Activated T-cell treated with anti-CD3 and anti-CD28 coated beads for 1 hour (primary cell): ENCODE measurements at places on chromosomes 1 and 21.

DNA sequence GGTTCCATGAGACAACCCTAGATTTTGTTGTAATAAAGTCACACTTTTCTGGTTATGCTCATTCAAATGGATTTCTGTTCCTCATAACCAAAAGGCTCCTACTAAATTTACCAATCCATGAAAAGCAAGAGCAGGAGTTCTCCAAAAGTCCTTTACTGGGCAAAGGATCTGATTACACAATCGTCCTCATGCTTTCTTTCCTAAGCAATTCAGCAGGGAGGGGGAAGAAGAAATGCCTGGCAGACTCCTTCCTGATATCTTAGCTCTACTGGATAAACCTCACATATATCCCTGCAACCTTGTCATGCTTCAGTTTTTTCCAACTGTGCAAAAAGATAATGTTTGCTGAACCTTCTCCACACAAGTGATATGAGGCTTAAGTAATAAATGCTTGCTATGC is 67.6 kb upstream of the GUCA2B start:
- DNase-seq, result no peak

DNA sequence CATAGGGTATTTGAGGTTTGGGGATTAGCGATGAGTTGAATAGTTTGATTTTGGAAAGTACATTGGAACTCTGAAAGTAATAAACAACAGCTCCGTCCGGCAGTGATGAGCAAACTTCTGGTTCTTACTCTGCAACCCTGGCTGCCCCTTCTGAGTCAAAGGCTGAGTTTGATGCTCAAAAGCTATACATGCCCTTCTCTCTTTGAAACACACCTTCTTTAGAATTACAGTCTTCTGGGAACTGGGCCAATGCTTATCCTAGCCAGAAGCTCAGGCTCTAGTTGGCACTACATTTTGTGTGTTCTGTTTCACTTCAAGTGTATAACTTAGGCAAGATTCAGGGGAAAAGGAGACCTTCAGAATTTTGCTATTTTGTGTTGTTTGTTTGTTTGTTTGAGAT is 9.3 kb downstream of the AHCYL1 start:
- DNase-seq, result no peak

- no peak for DNase-seq
Measured at GRCh38 chr21:34733852-34734251, 65.1 kb downstream of the CLIC6 start.

- no peak for DNase-seq
Measured at GRCh38 chr1:225689882-225690459, 37.0 kb upstream of the ENAH start.

DNA sequence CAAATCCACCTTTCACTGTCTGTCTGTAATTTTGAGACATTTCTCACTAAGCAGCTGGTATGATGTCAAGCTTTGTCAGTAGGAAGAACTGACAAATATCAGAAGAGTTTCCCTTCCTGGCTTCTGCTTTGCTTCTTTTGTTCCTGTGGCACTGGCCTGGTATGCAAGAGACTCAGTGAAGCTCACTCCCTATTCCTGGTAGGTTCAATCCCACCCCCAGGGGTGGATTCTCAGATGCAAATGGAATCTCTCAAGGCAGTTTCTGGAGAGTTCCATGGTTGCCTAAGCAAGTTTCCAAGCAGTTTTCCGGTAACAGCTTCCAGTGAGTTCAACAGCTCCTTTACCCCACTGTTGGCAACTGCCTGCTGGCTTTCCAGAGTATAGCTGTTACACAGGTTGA is 683.4 kb downstream of the PTPRC start:
- DNase-seq, result no peak

DNA sequence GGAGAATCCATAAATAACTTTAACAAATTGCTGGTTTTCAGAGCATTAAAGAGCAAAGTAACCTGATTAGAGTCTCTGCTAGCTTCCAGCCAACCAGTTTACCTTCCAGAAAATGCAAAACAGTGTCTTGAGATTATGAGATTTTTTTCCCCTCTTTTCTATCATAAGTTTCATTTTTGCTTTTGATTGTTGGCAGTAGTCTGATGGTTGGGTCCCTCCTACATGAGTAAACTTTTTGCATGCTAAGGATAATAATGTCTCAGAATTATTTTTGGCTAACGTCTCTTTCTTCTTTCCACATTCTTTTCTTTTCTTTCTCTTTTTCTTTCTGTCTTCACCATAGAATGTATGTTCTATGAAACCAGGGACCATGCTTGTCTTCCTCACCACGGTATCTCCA is 6.3 kb upstream of the ADAMTS5 start:
- DNase-seq, result no peak

DNA sequence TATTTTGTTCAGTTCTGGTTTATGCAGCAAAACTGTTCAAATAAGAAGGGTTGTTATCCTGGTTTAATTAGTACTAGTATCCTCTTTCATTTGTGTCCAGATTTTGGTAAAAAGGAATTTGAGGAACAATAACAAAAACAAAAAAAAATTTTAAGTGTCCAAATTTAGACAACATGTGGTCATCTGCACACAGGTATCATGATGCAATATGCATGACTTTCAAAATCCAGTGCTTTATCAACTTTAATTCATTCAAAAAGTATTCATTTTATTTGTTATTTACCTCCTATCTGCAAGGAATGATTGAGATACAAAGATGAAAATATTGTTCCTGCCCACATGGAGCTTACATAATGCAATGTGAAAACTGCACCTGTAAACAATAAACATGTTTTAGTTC is 16.7 kb upstream of the MAGI3 start:
- DNase-seq, result no peak

GRCh38 chr21:46116776-46117585 is 19.1 kb downstream of the COL6A2 start:
- DNase-seq, result no peak

- DNase-seq, result no peak
Measured at GRCh38 chr1:7119156-7119555, 333.9 kb downstream of the CAMTA1 start.

- DNase-seq, result no peak
Measured at GRCh38 chr21:35945089-35945671, 115.1 kb downstream of the SETD4 start.

DNA sequence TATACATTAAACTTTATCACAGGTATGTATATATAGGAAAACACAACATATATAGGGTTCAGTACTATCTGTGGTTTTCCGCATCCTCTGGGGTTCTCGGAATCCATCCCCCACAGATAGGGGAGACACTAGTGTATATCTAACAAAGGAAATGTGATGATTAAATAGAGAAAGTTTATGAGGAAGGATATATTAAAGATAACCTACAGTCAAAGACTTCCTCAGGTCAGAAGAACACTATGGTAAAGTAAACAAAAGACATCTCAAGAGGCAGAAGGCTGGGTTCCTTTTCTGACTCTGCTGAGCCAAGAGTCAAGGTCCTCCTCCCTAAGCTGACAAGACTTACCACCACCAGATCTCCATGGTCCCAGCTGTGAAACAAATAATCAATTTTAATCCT is 12.1 kb downstream of the USP24 start:
- DNase-seq, result no peak

GRCh38 chr1:10789047-10789791 is 7.2 kb downstream of the CASZ1 start:
- DNase-seq, result no peak

- no peak for DNase-seq
Measured at GRCh38 chr1:1352786-1353388, 3.7 kb upstream of the DVL1 start.

GRCh38 chr21:28099001-28099705 is 893.5 kb downstream of the LTN1 start:
- no peak for DNase-seq

- no peak for DNase-seq
Measured at GRCh38 chr1:36258960-36259344, 34.7 kb downstream of the THRAP3 start.

DNA sequence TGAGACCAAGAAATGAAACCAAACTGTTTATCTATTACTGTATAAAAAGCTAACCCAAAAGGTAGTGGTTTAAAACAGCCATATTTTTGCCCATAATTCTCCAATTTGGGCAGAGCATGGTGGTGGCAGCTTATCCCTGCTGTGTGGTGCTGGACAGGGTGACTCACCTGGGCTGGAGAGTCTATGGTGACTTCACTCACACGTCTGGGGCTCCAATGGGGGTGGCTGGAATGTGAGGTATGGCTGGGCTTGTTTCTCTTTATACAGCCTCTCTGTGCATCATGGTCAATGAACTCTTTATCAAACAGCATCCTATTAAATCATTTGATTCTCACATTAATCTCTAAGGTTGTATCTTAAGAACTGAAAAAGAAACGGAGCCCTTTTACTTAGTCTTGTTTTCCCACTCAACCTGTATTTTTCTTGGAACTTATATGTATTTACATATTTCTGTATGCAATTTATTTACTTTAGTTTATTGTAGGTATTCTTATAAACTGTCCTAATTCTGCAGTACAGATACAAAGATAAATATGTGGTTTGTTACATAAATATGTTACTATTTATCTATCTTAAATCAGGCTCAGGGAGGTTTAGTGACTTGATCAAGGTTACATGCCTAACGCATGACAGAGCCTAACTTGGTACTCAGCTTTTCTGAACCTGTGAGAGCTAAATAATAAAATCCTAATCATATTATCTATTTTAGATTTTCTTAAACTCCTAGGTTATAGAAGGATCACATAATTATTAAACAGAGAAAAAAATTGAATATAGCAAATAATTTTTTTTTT is 37.5 kb upstream of the WLS start:
- DNase-seq, result no peak

DNA sequence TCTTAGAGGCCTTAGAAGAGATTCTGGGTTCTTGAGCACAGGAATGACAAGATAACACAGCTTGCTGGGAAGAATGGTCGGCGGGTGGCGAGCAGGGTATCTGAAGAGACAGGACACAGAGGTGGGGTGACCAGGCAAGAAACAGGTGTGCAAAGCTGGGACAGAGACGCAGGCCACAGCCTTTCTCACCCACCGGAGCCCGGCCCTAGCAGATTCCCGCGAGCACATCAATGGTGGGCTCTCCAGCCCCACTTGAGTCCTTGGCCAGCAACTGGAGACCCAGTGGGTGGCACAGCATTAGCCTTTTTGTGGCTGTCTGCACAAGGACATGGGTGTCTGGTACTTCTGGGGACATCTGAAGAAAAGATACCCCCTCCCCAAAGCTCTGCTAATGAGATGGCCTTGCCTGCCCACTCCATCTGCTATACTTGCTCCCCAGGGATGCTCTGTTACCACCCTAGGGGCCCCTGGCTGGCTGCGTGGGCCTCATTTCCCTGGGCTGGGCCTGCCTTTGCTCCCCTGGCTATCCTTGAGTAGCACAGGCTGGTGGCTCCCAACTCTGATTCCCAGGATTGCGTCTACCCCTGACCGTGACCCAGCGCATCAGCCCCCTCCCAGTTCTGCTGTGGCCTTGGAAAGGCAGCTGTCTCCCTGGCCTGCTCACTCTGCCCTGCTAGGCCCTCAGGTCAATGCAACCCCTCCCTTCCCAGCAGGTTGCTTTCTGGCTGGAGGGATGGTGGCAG is 127.2 kb upstream of the ADAR start:
- DNase-seq, result no peak

DNA sequence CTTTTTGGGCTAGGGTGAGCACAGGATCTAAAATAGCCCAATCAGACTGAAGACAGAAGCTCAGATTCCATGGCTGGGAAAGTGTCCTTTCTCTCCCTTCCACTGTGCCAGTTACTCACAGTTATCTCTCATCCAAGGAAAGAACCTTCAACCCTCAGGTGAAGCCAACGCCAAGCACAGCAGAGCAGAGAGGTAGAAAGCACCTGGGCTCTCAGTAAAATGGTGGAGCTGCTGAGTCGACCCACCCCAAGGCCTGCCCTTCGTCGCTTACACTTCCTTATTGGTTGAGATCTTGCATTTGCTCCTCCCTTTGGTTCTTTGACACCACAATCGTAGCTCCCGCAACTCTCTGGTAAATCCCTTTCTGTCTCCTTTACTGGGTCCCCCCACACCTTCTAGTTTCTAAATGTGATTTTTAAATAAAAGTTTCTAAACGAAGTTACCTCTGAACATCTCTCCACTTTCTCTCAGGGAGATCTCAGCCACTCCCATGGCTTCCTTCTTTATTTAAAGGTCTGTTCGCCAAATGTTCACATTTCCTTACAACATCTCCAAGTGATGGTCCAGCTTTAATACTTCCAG is 27.5 kb upstream of the SLC30A1 start:
- no peak for DNase-seq

DNA sequence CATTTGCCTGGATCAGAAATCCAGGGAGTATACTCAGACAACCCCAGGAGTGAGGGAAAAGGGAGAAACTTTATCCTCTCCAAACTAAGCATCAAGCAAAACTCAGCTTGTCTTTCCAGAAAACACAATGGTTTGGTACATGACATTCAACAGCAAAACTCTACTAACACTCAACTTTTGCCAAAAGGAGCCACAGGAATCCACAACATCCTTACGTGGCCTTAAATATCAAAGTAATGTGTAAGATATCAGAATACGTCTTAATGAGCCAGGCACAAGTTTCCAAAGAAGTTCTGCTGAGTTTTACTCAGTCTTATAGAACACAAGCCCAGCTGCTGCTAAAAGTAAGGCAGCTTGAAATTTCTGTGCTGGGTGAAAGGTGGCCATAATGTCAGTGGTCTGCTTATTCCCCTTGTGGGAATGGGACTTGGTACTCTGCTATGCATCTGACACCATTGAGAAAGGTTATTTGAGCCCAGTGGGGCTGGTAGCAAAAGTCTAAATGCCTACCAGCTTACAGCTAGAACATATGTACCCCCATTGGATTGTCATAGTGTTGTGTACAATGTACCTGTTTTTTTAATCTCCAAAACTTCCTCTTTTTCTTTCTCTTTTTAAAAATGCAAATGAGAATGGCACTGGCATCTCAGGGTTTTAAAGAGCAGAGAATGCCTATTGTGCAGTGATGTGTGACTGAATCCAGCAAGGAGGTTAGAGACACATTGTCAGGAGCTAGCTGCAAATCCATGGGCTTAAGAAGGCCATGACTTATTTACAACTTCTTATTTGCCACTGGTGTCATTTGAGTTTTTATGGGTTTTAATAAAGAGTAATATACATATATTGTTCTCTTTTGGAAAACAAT is 62.0 kb upstream of the ST6GALNAC3 start:
- DNase-seq, result no peak

- DNase-seq, result no peak
Measured at GRCh38 chr21:43890042-43890441, 25.0 kb downstream of the AGPAT3 start.

- DNase-seq, result no peak
Measured at GRCh38 chr1:202061055-202061454, 50.7 kb downstream of the ELF3 start.

DNA sequence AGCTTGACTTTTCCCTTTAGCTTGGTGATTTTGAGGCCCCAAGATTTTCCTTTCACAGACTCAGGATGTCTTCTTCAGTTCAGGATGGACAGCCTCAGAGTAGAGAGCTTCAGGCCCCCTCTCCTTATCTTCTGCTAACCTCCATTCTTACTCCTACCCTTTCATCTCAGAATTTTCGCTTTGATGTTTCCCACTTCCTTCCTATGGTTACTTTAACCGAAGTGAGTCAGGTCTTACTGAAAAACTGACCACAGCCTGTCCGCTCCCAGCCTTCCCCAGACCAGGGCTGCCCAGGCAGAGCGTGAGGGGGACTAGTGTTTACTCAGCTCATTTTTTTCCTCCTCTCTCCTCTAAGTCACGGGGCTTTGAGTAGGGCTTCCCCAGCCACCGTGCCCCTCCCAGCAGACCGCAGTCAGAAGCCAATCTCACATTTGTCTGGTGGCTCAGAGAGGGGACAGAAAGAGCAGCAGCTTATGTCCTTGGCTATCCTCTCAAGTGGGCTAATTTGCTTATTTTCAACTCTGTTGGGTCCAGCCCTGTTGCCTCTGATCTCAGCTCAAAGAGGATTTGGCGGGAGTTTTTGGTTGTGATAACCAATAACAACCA is 4.2 kb upstream of the IL19 start:
- peak; percentile 50 for DNase-seq
